ENCODE measurements at places on chromosomes 12 and 14.

GRCh38 chr12:123071857-123072256, 79.0 kb downstream of the PITPNM2 start:
- DNase-seq, result no peak

DNA sequence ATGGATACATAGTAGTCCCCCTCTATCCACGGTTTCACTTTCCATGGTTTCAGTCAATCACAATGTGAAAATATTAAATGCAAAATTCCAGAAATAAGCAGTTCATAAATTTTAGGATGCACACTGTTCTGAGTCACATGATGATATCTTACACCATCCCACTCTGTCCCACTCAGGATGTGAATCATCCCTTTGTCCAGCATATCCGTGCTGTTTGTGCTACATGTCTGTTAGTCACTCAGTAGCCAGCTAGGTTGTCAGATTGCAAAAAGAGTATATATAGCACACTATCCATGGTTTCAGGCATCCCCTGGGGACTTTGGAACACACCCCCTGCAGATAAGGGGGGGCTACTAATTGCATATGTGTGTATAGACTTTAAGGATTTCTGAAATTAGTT, 8.1 kb upstream of the NAA30 start:
- no peak for DNase-seq

DNA sequence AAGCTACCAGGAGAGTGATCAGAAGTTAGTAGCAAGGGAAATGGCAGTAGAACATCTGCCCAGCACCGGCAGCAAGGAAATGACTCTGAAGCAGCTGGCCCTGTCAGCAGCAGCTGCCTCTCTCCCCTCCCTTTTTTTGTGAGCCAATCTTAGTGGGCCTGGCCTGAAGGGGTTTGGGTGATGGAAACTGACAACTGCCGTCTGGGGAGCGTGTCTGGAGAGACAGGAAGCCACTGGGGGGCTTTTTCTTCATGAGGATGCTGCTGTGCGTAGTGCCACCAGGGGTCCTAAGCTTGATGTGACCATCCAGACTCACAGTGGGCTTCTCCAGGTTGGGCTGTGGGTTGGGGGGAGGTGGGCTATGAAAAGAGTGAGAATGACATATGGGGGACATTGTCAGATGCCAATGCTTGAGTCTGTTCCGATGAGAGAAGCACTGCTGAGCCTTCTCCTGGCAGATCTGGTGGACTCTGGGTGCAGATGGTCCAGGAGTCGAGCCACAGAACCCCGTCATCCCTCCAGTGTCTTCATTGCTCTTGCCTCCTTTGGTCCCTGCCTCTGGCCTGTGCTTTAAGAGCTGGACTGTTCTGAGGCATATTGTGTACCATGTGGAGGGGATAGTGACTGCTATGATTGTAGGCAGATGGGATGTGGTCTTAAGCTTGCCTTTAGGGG, 87.6 kb upstream of the HIF1A start:
- peak; percentile 43 for DNase-seq

DNA sequence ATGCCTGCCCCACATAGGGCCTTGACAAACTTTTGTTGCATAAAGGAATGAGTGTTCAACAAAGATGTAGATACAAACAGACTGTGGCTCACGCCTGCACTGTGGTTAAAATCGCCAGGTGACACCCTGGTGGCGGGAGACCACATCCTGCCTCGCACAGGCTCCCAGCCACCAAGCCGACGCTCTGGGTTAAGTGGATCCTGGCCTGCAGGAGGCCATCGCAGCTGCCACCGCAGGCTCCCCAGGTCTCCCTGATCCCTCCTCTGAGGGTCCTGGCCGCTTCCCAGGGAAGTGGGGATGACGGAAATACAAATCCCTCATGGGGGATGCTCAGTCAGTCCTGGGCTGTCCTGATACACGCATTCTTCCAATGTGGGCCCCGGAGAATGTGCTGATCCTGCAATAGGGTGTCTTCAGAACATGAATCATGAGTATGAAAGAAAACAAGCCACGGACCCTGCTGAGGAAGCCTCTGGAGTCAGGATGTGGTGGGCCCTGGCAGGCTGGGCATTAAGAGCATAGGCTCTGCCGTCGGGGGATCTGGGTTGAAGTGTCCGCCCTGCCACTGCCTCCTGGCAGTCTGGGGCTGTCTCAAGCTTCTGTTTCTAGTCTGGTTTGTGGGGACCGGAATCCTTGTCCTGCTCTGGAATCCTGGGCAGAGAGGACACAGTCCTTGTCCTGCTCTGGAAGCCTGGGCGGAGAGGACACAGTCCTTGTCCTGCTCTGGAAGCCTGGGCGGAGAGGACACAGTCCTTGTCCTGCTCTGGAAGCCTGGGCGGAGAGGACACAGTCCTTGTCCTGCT, 53.5 kb upstream of the BEGAIN start:
- DNase-seq, result peak; percentile 70

DNA sequence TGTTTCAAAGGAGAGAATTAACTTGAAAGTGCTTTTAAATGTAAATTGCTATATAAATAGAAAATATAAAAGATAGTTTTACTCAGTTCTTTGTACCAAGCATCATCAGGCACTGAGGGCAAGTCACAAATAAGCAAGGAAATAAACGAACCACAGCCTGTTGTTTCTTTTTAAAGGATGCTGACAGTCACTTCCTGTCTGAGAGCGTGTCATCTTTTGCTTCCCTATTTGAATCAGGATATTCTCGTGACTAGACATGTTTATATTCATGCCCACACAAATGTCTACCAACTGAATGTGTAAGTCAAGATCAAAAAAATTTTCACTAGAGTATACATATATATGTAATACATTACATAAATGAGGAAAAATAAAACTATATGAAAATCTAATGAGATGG, 31.4 kb upstream of the SLC2A13 start:
- DNase-seq, result no peak

- no peak for DNase-seq
Observed at GRCh38 chr12:81468206-81468605, 290.9 kb downstream of the PPFIA2 start.

- no peak for DNase-seq
Observed at GRCh38 chr12:71335151-71335962, 104.2 kb upstream of the LGR5 start.

GRCh38 chr14:36238666-36239363, 62.3 kb upstream of the PTCSC3 start:
- no peak for DNase-seq

DNA sequence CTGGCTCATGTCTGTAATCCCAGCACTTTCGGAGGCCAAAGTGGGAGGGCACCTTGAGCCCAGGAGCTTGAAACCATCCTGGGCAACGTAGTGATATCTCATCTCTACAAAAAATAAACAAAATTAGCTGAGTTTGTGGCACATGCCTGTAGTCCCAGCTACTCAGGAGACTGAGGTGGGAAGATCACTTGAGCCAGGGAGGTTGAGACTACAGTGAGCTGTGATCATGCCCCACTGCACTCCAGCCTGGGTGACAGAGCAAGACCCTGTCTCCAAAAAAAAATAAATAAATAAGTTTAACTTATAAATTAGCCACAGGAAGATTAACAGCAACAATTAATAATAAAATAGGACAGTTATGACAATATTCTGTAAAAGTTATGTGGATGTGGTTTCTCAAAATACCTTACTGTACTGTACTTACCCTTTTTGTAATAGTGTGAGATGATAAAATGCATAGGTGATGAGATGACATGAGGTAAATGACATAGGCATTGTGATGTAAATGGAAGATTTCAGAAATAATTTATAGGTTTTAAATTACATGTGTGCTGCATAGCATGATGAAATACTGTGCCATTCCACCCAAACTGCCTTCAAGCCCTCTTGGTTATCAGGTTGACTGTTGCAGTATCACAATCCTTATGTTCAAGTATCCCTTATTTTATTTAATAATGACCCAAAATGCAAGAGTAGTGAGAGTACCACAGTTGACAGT, 22.0 kb downstream of the USP15 start:
- no peak for DNase-seq

DNA sequence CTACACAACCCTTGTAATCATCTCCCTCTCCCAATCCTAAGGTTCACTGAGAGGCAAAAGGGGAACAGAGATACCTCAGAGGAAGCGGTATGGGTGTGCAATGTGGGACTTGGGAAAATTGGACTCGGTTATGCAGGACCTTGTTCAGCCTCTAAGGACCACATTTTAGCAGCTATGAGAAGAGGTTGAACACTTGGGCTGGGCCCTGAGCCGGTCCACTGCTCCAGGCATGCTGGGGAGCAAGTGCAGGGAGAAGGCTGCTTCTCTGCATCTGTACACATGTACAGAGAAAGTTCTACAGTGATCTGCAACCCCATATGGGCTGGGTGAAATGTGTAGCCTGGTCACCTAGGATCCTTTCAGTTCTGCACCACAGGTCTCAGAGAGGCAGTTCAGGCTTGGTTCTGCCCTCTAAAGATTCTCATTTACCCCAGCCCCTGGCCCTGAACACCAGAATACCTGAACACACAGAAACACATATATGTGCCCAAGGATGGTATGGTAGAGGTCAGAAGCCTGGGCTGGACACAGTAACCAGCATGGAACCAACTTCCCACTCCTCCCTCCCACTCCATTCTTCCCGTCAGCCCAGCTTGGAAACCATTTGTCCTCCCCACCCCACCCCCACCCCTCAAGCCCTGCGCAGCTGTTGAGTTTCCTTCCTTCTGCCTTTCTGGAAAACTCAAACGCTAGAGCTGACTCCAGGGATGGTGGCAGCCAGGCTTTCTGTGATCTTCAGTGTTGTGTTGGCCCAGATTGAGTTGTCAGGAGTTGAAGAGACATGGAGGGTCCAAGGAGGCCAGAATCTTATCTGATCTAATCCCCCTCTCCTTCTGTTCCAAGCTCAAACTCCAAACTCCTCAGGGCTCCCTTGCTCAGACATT, 10.4 kb downstream of the HOXC5 start:
- no peak for DNase-seq

GRCh38 chr14:39762576-39763401, 330.6 kb upstream of the FBXO33 start:
- no peak for DNase-seq

- no peak for DNase-seq
Observed at GRCh38 chr12:52439420-52439819, 5.2 kb upstream of the KRT75 start.

DNA sequence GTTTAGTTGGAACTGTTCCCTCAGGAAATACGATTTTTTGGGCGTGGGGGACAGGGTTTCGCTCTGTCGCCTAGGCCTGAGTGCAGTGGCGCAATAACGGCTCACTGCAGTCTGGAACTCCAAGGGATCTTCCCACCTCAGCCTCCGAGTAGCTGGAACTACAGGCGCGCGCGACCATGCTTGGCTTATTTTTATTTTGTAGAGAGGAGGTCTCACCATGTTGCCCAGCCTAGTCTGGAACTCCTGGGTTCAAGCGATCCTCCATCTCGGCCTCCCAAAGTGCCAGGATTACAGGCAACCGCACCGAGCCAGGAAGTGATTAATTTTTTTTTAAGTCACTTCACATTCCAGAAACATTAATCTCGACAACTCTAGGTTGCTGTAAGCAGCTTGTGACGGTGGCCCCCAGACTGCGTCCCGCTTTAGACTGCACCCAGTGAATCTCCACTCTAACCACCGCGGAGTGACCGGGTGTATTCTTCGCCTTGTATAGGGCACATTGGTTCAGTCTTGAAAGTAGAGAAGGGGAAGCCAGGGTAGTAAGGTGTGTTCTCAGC, 830 bp upstream of the MIS18BP1 start:
- no peak for DNase-seq

DNA sequence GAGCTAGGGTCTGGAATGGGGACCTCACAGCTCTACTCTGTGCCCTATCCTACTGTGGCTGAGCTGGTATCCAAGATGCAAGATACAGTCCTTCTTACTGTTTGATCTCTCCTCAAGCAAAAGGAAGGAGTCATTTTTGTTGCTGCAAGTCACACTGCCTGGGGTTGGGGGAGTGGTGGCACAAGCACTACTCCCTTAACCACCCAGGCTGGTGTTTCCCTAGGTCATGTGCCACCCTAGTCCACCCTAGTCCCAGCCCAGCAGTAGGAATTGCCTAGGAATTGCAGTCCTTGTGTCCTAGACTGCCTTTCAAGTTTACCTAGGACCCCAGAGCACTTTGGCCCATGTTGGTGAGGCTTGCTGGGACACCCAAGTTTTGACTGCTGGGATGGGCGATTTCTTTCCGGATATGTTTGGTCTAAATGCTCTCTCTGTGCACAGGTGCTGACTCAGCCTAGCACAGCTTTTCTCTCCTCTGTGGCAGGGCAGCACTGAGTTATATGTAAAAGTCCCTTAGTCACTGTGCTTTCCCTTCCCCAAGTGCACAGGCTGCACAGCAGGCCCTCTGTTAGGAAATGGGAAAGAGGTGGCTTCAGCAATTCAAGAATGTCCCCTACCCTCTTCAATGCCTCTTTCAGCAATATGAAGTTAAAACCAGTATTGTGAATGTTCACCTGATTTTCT, 54.9 kb downstream of the SLC6A15 start:
- DNase-seq, result no peak

DNA sequence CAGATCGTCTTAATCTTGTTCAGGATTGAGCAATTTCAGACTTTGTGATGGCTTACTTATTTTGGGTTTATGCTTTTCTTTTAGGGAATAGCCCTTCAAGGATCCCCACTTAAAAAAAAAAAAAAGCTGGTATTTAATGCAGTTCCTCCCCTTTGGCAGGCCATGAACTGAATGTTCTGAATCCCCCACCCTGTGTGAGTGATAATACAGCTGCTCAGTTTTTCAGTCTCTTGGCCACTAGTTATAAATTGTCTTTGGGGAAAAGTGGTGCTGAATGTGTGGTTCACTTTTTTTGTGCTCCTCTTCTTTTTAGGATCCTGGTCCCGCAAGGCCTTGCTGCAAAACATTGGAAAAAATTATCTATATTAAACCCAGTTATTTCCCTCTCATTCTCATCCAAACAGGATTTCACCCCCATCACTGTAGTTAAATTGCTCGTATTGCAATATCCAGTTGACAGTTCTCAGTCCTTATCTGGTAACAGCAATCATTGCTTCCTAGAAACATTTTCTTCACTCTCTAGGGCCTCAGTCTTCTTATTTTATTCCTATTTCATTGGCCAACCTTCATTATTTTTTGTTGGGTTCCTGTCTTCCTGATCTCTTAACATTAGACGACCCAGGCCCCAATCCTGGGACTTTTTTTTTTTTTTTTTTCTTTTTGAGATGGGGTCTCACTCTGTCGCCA, 73.1 kb upstream of the PAWR start:
- no peak for DNase-seq

GRCh38 chr14:23054000-23054811, 3.1 kb downstream of the CDH24 start:
- DNase-seq, result no peak
